ENCODE measurements at places on chromosomes 3 and 15. TPM values are rescaled to one million over a fixed set of nuclear protein-coding genes. Genes with fewer than 3 reads are reported as not detected.
A peak's percentile ranks its signal among the peaks of the same experiment; 100 is the strongest.

DAZL gene
- not detected for total RNA-seq

GADL1 gene
- total RNA-seq = not detected

WNT5A gene
- total RNA-seq = 0.25 TPM

GRCh38 chr15:68012911-68013310, 41.2 kb upstream of the PIAS1 start:
- DNase-seq = no peak

DNA sequence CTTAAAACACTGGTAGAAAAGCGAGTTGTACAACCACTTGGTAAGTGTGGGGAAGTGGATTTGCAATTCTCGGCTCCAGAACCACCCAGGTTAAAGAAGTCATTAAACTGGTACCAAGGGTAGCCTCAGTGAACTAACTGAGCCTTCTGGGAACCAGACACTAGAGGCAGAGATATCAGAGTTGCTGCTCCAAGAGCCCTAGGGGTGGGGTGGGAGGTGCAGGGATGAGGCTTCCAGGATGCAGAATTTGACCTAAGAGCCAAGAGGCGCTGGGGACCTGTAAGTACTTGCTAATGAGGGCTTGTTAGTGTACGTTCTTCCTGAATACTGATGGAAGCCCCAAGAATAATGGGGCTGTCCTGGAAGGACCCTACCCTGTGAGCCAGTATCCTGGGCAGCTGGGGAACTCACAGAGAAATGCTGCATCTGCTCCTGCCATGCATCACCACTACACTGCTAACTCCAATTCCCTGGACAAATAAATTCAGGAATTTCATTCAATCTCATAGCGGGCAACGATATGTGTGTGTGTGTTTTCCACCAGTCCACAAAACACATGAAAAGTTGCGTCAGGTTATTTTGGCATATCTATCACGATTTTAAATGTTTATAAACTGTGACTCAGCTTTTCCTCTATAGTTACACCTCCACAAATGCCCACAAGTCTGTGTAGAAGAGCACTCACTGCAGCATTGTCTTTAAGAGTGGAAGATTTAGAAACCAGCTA, 23.8 kb downstream of the STIMATE start:
- DNase-seq = peak; percentile 14

DNA sequence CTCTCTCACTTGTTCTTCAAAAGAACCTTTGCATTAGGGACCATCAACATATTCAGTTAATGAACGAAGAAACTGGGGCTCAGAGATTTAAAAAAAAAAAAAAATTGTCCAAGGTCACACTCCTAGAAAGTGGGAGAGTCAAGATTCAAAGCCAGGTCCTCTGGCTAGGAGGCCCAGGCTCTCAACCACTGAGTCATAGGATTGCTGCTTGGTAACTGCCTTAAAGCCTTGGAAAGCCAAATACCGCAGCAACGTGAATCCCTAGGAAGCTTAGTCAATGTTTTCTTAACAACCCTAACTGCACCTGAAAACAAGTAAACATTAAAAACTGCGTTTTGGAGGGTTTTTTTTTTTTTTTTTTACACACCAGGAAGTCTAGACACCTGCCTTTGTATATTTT, 156.8 kb downstream of the WNT5A start:
- no peak for DNase-seq

- peak; percentile 86 for DNase-seq
Observed at GRCh38 chr3:188594139-188594538, 440.2 kb downstream of the LPP start.
